ENCODE measurements at places on chromosomes 2 and 18.

GRCh38 chr2:127194447-127194846, 25.7 kb downstream of the CYP27C1 start:
- no peak for DNase-seq

DNA sequence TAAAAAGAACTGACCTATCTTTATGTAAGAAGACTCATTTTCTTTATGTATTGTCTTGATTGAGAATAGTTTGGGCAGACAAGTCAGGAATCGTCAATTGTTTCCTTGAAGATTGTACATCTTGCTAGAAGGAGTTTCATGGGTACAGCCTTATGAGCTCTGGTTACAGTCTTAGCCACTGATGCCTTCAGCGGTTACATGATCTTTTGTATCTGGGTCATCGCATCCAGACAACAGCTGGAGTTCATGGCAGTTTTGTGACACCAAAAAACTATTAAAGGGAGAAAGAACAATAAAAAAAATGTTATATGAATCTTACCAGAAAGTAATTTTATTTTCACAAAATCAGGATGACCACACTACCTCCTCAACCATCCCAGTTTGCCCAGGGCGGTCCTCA, 520.5 kb upstream of the CDH7 start:
- no peak for DNase-seq

GRCh38 chr2:217612920-217613319, 389.9 kb downstream of the TNS1 start:
- DNase-seq, result no peak

- DNase-seq, result no peak
Observed at GRCh38 chr2:70835643-70836042, at the start of gene CD207. Gene CD207, minus strand, starts transcription at chr2:70835816. Its CDS starts 40 bp downstream, at chr2:70835776.

- no peak for DNase-seq
Observed at GRCh38 chr2:173544641-173545363, 190.1 kb downstream of the CDCA7 start.

DNA sequence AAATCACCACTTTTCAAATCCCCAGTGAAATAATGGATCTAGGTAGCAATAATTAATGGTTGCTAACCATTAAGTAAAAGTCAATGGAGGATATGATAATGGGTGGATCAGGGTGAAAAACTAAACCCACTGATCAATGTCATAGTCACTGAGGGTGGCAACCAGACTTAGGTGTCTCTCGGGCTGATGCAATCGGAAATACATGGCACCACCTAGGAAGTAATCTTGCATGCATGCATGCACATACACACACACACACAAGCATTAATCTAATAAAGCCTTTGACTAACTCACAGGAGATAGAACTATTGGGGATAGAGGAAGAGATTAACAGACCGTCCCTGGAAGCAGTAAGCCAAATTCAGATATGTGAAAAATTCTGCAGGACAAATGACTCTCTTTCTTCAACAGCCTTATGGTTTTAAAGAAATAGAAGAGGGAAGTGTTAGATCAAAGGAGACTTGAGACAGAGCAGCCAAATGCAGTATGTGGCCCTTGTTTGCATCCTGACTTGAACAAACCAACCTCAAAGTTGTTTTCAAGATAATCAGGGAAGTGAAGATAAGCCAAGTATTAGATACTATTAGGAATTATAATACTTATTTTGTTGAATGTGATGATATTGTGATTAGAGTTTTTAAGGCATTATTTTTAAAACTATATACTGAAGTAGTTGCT, 186.0 kb upstream of the RMP24 start:
- DNase-seq, result no peak

DNA sequence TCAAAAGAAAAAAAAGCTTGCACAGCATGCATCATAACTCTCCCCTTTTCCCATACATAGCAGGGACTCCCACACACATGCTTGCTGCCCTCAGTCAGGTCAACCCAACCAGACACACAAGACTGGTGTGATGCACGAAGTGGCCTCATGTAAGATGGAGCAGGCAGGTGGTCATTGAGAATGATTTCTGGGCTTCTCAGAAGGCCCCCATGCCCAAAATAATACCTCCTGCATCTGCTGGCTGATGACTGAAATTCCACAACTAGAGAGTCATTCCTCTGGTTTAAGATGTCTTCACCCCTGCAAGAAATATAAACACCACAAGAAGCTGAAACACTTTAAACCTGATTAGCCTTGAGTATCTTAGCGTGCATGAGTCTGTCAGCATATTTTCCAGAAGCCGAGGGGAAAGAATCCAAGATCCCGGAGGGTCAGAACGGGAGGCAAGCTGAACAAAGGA, 131.1 kb downstream of the AFF3 start:
- DNase-seq, result peak; percentile 88

GRCh38 chr2:197878792-197879191, 74.4 kb downstream of the PLCL1 start:
- peak; percentile 77 for DNase-seq

DNA sequence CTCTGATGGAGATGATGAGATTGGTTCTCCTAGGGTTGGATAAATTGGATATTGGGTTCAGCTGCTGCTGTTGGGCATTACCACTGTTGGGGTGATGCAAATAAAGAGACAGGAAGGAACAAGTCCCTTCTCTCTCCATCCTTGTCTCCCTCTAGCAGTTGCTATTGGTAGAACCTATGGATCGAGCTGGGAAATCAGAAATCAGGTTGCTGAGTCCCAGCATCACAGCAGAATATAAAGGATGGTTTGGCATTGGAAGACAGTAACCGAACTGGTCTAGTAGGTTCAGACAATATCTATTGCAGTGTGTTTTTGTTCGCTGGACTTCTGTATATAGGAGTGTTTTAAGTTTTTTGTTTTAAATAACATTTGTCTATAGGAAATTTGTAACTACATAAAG, 8.1 kb downstream of the WDR43 start:
- no peak for DNase-seq

DNA sequence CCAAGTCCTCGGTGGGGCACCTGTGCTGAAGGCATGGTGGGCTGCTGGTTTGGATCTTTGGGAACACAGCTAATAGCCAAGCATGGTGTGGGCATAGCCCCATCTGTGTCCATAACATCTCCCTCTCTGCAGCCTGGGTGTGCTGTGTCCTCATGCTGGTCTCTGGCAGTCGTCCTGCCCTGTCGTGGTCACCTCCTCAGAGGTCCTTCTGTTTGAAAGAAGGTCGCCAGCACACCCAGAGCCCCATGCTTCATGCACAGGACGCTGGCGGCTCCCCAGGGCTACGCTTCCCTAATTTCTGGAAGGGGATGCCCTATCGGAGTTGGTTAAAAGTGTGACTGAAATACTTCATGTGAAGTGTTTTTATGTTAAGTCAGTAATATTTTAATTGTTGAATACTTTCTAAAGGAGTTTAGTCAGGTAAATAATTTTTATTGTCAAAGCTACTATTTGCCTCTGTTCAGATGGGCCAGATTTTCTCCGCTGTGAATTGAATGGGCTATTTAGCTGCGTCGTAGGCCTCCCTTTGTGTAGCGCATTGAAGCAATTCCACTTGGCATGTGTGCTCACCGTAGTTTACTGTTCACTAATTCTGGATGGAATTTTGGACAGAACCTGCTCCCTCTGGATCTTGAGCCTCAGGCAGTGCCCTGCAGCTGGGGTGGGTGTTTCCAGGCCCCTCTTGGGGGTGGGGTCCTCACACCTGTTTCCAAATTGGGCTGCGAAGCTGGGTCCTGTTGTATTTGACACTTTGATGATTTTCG, 81.9 kb downstream of the WDSUB1 start:
- no peak for DNase-seq

GRCh38 chr18:58117786-58118403, 73.9 kb downstream of the NEDD4L start:
- DNase-seq, result peak; percentile 75

DNA sequence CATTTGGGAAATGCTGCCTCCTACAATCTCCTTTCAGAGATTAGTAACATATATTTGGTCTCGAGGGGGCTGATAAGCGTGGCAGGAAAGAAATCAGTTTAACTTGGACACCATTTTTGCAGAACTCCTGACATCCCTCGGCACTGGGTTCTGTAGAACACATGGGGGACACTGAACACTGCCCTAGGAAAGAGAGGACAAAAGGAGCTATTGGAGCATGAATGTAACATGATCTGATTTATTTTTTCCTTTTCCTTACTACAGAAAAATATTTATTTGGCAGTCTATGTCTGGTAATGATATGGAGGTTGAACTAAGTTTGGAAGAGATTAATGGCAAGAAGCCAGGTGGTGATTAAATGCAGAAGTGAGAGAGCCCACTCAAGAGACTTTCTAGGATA, 153.8 kb downstream of the AFF3 start:
- DNase-seq, result peak; percentile 46

GRCh38 chr2:151043484-151043883, 218.2 kb downstream of the RBM43 start:
- peak; percentile 40 for DNase-seq

DNA sequence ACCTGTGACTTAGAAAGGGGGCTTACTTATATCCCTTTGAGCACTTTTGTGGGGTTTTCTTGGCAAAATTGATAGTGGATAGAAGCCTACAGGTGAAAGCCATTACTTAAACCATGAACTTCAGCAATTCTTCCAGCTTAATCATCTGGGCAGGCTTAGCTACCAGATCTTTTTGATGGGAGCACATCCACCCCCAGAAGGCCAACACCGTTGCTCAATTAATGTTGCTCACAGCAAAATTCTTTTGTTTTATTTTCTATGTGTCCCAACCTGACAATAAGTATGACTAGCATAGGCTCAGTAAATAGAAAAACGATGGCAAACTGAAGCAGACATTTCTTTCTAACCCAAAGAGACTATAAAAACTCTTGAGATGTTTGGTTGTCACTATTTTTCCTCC, 269.4 kb upstream of the TCF4 start:
- DNase-seq, result no peak

GRCh38 chr2:221943076-221943810, 355.6 kb downstream of the PAX3 start:
- DNase-seq, result peak; percentile 85

GRCh38 chr2:85545780-85546240, 6.8 kb downstream of the MAT2A start:
- DNase-seq, result no peak

- peak; percentile 24 for DNase-seq
Observed at GRCh38 chr2:187424146-187424545, 23.9 kb downstream of the CALCRL start.

GRCh38 chr2:188647430-188648070, 326.6 kb upstream of the COL3A1 start:
- DNase-seq, result no peak

DNA sequence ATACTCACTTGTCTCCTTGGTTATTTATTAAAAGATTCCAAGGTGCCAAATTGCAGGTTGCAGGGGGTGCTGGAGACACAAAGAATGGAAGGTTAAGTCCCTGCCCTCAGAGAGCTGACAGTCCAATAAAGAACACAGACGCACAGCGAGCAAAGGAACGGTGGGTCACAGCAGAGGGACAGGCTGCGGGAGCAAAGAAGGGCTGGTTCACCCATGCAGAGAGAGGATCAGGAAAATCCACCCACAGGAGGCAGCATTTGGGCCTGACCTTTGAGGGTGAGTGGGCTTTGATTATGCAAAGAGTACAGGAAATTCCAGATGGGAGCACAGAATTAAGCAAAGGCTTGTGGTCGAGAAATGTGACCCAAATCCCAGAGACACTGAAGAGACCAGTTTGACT, 45.0 kb downstream of the ZBTB7C start:
- no peak for DNase-seq

GRCh38 chr2:74226648-74227213, 28.3 kb downstream of the MTHFD2 start:
- DNase-seq, result no peak

DNA sequence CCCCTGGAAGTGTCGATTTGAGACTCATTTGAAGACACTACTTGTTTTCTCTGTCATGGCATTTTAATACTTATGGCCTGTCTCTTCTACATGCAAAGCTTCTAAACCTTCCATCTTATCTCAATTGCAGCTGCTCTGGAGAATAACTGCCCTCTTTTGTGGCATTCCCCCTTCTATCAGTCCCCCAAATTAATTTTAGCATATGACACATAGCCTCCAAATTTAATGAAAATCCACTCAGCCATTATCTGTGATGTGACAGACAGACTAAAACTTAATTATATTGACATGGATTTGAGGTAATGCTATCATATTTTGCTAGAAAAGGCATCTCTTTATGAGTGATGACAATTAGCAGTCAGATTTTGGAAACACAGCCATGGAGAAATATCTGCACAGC, 71.2 kb downstream of the LRRTM1 start:
- no peak for DNase-seq

DNA sequence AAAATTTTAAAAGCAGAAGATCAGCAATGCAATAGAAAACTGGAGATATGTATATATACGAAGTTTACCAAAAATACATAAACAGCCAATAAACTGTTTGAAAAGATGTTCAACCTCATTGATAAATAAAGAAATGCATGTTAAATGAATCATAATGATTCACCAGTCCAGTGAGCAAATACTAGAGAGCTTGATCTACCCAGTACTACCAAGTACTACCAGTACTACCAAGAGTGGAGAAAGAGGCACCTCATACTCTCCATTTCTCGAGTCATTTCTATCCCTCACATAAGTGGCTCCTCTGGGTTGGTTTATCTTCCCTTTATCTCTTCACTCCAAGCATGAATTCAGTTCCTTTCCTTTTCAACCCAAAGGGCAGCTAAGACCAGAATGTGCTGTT, 138.9 kb downstream of the MREG start:
- DNase-seq, result no peak

GRCh38 chr2:17747684-17748452, 5.7 kb downstream of the SMC6 start:
- no peak for DNase-seq
